Activated CD4-positive, alpha-beta T cell treated with anti-CD3 and anti-CD28 coated beads for 36 hours (primary cell): ENCODE measurements at places on chromosomes 4 and X. TPM values are rescaled to one million over a fixed set of nuclear protein-coding genes. Genes with fewer than 3 reads are reported as not detected.

The GPR34 gene
- 0.12 TPM for total RNA-seq

The BRS3 gene
- total RNA-seq = not detected

GRCh38 chrX:41457613-41458192, 10.6 kb downstream of the NYX start:
- DNase-seq = peak; percentile 30
- H3K4me3 ChIP-seq = no peak overlapping the region
- H3K27ac ChIP-seq = no peak overlapping the region
- no peaks in the 10 kb centered on the region for H3K36me3 ChIP-seq
- H3K4me1 ChIP-seq = peaks cover 4% of the 10 kb centered on the region

DNA sequence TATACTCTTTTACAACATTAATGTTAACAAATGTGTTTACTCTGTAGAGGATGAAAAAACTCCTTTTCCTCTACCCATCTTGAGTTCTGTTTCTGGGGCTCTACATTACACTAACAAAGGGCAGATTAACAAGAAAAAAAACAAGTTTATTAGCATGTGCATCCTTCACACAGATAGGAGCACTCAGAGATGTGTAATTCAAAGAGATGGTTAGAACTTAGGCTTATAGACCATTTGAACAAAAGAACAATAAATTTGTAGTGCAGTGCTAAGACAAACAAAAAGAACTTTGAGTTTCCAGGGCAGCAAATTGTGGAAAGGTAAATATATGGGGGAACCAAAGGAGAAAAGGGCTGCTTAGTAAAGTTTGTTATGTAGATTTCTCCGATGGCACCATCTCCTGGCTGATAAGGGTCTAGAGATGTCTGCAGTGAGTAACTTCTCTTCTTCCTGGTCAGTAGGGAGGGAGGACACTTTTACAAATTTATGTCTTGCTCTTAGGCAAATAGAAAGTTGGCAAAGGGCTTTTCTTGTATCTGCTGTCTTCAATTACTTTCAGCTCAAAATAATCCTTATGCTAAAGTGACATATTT, 1249.9 kb upstream of the TENM3 start:
- DNase-seq = no peak
- H3K27me3 ChIP-seq = no peaks in the 10 kb centered on the region
- H3K4me3 ChIP-seq = no peak overlapping the region
- no peaks in the 10 kb centered on the region for H3K4me1 ChIP-seq
- no peak overlapping the region for H3K27ac ChIP-seq

GRCh38 chr4:141425124-141425523, 204.4 kb downstream of the ZNF330 start:
- DNase-seq = no peak
- no peaks in the 10 kb centered on the region for H3K36me3 ChIP-seq
- no peak overlapping the region for H3K4me3 ChIP-seq
- peaks cover 6% of the 10 kb centered on the region for H3K27me3 ChIP-seq

The C4orf51 gene
- total RNA-seq = not detected

The PLK4 gene
- total RNA-seq = 44.4 TPM

The NEIL3 gene
- 18.6 TPM for total RNA-seq

DNA sequence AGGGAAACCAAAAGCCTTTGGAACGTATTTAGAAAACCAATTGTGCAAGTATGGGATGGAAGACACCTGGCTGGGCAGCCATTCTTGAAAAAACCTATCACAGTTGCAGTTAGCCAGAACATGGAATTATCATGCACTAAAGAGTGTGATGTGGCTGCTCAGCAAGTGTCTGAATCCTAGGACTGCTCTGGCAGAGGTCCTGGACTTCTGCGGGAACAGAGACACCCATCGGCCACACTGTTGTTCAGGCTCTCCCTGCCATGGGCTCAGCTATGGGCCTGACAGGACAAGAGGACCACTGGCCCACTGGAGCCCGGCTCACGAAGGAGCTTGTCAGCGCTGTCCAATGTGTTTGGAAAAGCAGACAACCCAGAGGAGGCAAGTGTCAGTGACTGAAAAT, 115.7 kb upstream of the GPC4 start:
- no peak for DNase-seq
- H3K27ac ChIP-seq = no peak overlapping the region
- H3K27me3 ChIP-seq = no peaks in the 10 kb centered on the region
- H3K4me1 ChIP-seq = no peaks in the 10 kb centered on the region

The MAGEA9B gene
- total RNA-seq = not detected

The XAGE2 gene
- not detected for total RNA-seq

DNA sequence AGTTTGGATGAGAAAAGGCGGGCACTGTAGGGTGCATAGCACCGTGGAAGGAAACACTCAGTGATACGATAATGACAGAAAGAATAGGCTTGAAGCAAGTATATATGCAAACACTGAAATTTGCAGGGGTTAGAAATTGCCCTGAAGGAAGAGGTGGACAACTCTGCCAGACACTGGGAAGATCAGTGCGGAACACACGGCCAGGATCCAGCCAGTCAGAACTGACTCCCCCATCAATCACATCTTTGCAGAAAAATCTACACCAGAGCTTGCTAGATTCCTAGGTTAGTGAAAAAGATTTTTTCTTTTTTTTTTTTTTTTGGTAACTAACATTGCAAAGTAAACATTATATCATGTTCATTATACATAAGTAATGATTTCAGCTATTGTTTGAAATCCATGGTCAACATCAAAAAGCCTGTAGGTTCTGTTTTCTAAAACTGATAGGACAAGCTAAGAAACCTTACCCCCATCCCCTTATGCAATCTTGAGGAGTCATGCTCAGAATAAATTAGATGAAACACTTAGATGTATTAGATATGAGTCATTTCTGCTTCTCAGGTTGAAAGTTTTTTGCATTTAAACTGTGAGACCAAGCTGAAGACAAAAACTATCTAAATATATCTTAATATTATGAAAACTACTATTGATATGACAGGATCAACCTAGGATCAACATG, 38.9 kb downstream of the TRIML1 start:
- no peaks in the 10 kb centered on the region for H3K4me1 ChIP-seq
- no peak overlapping the region for H3K4me3 ChIP-seq
- no peak overlapping the region for H3K27ac ChIP-seq
- H3K27me3 ChIP-seq = no peaks in the 10 kb centered on the region

DNA sequence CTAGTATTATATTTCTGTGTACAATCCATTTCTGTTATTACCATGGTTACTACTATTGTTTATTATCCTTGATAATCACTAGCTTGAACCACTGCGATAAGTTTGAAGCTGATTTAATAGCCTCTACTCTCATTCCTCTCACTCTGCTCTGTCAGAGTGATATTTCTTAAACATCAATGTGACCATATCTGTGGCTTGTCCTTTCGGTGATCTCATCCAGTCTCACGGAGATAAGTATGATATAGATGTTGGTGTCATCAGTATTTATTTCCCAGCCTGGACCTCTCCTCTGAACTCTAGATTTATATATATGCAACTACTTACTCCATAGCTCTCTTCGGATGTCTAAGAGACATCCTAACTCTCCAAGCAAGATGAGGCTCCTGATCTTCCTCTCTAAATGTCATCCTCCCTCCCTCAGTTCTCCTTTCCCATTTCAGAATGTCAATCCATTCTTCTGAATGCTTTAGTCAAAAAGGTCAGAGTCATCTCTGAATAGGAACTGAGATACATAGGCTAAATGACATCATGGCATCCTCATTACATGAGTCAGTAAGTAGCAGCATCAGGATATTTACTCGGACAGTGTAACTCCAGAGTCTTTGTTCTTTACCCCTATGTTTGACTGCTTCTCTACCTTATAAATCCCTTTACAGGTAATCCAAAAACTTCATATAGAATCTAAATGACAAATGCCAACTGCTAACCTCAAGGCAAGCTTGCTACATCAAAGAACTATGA, 129.5 kb downstream of the PACRGL start:
- no peaks in the 10 kb centered on the region for H3K36me3 ChIP-seq
- no peaks in the 10 kb centered on the region for H3K27me3 ChIP-seq
- no peaks in the 10 kb centered on the region for H3K4me1 ChIP-seq
- DNase-seq = no peak
- no peak overlapping the region for H3K27ac ChIP-seq

The PPP1R3F gene
- total RNA-seq = 4.7 TPM

The AVPR2 gene
- total RNA-seq = not detected

DNA sequence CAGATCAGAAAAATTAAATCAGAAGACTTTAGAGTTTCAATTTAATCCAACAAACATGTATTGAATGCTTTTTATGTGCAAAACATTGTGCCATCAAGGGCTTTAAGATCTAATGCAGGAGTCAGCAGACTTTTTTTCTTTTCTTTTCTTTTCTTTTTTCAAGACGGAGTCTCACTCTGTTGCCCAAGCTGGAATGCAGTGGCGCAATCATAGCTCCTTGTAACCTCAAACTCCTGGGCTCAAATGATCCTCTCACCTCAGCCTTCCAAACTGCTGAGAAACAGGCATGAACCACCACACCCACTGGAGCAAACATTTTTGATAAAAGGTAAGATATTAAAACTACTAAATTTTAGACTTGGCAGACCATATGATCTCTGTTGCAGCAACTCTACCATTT, 24.6 kb upstream of the LRBA start:
- H3K36me3 ChIP-seq = no peaks in the 10 kb centered on the region
- peaks cover 8% of the 10 kb centered on the region for H3K4me1 ChIP-seq
- DNase-seq = no peak
- no peak overlapping the region for H3K27ac ChIP-seq
- H3K4me3 ChIP-seq = no peak overlapping the region
- no peaks in the 10 kb centered on the region for H3K27me3 ChIP-seq

- H3K27ac ChIP-seq = no peak overlapping the region
- no peak overlapping the region for H3K4me3 ChIP-seq
- H3K4me1 ChIP-seq = no peaks in the 10 kb centered on the region
- no peaks in the 10 kb centered on the region for H3K27me3 ChIP-seq
- no peaks in the 10 kb centered on the region for H3K36me3 ChIP-seq
Observed at GRCh38 chr4:72084587-72085011, 52.8 kb downstream of the NPFFR2 start.

The RPS6KA6 gene
- 0.12 TPM for total RNA-seq

DNA sequence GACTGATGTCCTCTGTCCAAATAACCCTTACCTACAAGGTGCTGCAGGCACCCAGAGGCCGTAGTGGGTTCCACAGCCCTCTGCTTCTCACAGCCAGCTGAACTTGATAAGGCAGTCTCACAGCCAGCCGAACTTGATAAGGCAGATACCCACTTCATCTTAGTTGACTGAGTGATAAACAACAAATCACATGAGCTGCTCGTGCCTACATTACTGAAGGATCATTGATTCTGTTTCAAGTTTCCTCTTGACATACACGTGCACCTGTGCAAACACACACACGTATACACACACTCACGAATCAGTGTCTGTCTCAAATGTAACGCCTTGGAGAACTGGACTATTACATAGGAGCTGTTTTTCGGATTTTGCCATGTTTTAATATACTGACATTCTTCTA, 276.3 kb downstream of the DCTD start:
- DNase-seq = no peak
- H3K27ac ChIP-seq = no peak overlapping the region
- no peak overlapping the region for H3K4me3 ChIP-seq
- peaks cover 2% of the 10 kb centered on the region for H3K27me3 ChIP-seq
- H3K4me1 ChIP-seq = no peaks in the 10 kb centered on the region
- no peaks in the 10 kb centered on the region for H3K36me3 ChIP-seq

The NELFA gene
- 41.6 TPM for total RNA-seq

DNA sequence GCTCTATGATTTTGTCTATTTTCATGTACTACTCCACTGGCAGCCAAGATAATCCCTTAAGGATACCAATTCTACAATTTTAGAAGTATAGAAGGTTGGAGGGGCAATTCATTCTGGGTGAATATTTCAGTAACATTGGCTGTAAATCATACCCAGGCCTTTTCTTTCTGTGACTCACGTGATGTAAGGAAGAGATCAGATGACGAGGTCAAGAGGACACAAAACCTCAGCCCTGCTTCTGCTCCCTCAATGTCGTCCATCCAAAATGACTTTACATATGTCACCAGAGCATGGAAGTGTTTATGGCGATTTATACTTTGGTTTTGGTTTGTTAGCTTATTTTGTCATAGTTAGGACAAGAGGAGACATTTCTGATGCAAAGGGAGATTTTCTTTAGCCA, 70.7 kb upstream of the SLC4A4 start:
- no peaks in the 10 kb centered on the region for H3K4me1 ChIP-seq
- no peak overlapping the region for H3K4me3 ChIP-seq
- H3K27ac ChIP-seq = no peak overlapping the region
- H3K36me3 ChIP-seq = no peaks in the 10 kb centered on the region

GRCh38 chrX:140087875-140088274, 122.6 kb upstream of the CXorf66 start:
- no peaks in the 10 kb centered on the region for H3K36me3 ChIP-seq
- H3K27ac ChIP-seq = no peak overlapping the region
- no peaks in the 10 kb centered on the region for H3K4me1 ChIP-seq
- no peak for DNase-seq
- peaks cover 16% of the 10 kb centered on the region for H3K27me3 ChIP-seq

GRCh38 chrX:78886550-78886949, 58.6 kb upstream of the P2RY10 start:
- no peak for DNase-seq
- peak overlapping the region; percentile 47 for H3K27ac ChIP-seq
- peaks cover 7% of the 10 kb centered on the region for H3K4me1 ChIP-seq
- H3K36me3 ChIP-seq = no peaks in the 10 kb centered on the region
- H3K27me3 ChIP-seq = no peaks in the 10 kb centered on the region

DNA sequence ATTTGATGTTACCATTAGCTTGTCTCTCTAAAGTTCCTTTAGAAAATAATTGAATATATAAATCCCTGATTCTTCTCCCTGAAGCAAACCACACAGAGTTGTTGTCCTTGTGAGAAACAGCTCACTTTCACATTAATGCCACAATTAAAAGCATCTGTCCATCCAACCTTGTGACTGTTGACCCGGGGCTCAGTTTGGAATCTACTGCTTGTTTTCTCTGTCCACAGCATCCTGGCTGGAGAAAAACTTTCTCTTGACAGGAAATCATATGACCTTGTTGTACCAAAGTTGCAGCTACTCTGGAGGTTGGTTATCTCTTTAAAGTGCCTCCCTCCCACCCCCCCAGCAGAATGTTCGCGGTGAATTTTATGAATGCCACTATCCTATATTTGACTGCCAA, 3.1 kb downstream of the PRKG2 start:
- H3K27ac ChIP-seq = no peak overlapping the region
- no peak for DNase-seq
- H3K4me3 ChIP-seq = no peak overlapping the region
- H3K36me3 ChIP-seq = no peaks in the 10 kb centered on the region
- H3K27me3 ChIP-seq = peaks cover 33% of the 10 kb centered on the region
- peaks cover 13% of the 10 kb centered on the region for H3K4me1 ChIP-seq

DNA sequence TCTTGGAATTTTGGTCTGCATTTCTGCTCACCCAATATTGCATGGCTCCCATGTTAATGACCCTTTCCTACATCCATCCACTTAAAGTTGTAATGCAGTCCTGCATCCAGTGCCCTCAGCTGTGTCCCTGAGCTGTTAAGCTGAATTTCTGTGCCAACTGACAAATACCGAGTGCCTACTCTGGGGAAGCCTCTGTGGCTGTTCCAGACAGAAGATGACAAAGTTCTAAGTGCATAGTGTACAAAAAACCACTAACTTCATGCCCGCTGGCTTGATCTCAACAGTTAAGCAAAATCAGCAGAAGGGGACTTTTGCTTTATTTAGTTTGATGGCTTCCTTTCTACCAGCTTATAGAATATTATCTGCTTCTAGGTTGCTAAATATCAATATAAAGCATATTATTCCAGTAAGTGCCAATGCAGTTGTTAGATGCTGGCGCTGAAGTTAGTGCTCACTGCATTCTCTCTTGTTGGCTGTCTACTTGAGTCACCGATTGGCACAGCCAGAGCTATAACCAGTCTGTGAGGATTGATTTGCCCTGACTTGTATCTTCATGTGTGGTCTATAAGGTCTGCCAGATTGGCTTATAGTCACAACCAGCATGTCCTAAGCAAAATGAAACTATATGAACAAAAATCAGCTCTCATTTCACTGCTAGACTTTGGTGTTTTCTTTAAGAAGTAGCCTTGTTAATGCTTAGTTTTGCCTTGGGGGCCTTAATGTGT, 98.9 kb downstream of the KLHL8 start:
- no peak for DNase-seq
- H3K27me3 ChIP-seq = no peaks in the 10 kb centered on the region

The GAGE1 gene
- not detected for total RNA-seq

The PHEX gene
- total RNA-seq = 3.0 TPM

The MRPS18C gene
- 78.0 TPM for total RNA-seq
